Right kidney (tissue), 9 donors: ENCODE measurements at places on chromosomes 4 and X.

DNA sequence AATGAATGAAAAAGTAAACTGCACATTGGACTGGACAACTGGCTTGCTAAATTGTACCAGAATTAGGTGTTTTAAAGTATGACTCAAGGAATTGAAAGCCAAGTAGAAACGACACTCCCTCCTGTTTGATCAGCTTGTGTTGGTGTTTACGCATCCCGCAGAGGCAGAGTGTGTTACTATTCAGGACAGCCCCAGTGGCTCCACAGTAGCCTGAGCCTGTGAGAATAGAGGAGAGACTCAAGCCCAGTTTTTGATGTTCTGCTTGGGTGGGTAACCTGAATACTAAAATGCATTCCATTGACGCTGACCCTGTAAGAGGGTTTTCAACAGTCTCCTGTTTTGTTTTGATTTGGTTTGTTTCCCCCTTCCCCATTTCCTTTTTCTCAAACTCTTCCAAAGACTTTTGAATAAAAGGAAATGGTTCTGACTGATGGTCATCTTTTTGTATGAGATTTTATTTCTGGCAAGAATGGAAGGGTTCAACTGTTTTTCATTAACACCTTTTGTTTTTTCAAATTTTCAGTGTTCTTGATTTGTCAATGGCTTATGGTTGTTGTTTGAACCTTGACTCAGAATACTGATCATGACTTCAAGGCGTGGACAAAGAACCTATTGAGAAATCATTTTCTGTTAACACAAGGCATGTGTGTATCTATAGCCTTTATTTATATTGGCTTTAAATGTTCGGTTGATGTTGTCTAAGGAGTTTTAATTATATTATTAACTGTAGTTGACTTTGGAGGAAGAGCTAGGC lies 10.2 kb downstream of the ADGRL3 start:
- DNase-seq = no peak

DNA sequence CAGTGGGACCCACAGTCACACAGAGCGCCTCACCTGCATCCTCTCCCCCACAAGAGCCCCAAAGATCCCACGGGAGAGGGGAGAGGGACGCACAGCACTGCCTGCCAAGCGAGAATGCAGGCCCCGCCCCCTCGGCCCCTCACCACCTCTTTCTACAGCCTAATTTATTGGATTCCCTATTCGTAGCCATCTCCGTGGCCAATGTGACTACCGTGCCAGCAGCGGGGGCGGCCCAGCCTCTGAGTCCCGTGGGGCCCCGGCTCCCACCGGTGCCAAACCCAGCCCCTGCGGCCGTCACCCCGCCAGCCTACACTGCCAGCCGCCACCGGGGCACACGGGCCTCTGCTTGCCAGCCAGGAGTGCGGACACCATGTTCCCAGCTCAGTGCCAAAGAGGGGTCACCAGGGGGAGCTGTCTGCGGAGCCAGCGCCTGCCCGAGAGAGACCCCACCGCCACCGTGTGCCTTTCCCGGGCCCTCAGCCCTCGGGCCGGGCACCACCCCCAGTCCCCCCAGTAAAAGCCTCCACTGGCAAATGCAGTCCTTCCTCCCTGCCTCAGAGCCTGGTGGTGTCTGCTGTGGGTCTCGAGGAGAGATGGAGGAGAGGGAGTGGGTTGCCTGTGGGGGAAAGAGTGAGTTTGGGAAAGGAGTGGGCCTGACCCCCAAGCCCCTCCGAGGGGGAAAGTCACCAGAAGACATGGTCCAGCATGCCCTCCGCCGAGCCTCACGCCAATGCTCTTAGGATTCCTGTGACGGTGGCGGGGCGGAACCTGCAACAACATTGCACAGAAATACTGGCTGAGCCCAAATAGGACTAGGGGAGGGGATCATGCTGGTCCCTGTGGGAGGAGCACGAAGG lies 19.6 kb upstream of the PLXNB3 start:
- DNase-seq = no peak

DNA sequence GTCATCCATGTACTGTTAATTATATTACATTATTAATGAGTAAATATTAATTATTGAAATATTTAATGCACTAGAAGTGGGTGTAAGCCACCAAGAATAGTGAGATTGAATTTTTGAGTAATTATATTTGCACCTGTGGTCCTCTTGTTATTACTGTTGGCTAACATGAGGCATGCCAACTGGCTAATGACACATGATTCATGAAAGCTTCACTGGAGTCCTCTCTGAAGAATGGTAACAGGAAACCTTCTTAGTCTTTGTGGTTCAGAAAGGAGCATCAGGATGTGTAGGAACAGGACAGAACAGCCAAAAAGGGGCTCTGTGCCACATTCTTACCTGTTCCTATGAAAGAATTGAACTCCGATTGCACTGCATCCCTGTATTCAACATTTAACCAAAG lies 65.2 kb downstream of the SLC4A4 start:
- DNase-seq = no peak

DNA sequence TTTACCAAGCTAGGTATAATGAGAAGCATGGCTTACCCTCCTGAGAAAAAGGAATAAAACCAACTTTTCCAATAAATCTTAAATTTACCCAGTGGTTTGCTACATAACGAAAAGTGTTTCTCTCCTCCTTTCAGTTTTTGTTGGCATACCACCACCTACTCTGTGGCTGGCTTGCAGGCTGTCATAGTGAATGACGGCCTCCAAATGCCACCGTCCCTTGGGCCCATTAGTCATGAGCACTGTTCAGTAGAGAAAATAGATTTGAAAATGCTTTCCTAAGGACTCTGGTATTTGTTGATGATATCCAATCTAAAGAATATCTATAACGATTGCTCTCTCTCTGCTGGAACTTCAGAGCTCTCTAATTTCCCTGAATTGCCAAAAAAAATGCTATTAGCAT lies 488.3 kb downstream of the MAGEE1 start:
- no peak for DNase-seq

GRCh38 chr4:102196221-102196620 lies 149.1 kb downstream of the SLC39A8 start:
- no peak for DNase-seq

DNA sequence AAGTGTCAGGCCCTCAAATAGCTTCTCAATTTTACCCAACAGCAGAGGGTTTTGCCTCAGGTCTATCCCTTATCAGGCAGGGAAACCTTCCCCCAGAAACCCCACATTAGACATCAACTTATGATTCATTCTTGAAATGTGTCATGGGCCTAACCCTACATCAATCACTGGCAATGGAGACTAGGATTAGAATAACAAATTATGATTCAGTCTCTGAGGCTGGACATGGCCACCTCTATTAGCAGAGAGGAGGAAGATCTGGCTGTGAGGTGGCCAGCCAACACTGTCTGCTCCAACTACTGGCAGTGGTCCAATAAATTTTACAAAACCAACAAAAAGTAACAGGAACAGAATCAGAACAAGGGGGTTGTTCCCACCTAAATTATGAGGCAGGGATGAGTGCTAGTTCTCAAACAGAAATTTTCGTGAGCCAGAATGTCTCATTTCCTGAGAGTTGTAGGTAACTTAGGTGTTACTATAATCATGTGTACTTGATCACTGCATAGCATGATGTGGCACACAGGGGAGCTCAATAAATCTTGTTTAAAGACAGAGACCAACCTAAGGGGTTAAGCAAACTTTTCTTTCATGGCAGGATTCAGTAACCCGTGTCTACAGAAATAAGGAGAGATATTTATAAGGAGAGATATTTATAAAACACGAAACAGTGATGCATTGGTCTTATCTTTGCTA lies 126.8 kb downstream of the NFKB1 start:
- DNase-seq = no peak

DNA sequence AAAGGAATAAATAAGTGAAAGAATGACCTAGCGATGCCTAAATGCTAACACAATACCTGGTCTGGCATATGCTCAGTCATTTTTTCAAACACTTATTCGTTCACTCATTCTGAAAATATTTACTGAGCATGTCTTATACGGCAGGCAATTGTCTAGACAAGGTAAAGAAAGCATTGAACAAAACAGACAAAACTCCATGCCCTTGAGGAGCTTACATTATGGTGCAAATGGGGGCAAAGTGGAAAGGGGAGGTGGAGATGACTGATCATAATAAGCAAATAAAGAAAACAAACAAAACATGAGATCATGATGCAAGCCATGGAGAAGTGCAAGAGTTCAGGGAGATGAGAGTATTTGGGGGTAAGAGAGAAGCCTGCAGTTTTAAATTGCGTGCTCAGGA lies 334.6 kb upstream of the PPARGC1A start:
- DNase-seq = no peak

DNA sequence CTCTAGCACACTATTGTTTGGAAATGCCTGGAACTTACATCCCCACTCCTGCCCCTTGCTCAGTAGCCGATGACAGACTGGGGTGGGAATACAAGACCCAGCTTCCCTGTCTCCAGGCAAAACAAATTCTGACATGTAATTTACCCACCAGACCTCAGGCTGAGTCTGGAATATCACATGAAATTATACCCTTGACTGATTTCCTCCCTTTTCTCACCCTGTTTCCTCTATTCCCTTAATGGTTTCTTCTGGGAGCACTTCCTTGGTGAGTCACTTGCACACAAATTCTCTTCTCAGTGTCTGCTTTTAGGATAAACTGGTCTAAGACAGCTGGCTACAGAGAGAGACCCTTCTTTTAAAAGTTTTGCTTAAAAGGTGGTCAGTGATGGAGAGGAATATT lies 65.8 kb upstream of the DIPK2B start:
- DNase-seq = no peak

GRCh38 chr4:164318350-164318749 lies 435.6 kb upstream of the SMIM31 start:
- DNase-seq = no peak

DNA sequence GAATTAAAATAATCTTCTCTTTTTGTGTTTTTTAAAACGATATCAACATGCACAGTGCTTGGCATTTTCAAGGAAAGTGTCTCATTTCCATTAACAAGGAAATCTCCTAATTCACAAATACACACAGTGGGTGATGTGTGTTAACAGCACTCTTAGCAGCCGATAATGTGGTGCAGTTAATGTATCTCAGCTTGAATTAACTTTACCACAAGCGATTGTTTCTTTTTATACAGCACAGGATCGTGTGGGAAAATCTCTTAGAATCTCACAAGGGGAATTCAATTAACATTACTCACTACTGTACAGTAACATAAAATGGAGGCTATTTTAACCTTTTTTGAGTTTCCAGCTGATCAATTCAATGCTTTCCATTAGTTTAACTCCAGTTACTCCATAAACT lies 1841.9 kb downstream of the STIM2 start:
- DNase-seq = no peak

DNA sequence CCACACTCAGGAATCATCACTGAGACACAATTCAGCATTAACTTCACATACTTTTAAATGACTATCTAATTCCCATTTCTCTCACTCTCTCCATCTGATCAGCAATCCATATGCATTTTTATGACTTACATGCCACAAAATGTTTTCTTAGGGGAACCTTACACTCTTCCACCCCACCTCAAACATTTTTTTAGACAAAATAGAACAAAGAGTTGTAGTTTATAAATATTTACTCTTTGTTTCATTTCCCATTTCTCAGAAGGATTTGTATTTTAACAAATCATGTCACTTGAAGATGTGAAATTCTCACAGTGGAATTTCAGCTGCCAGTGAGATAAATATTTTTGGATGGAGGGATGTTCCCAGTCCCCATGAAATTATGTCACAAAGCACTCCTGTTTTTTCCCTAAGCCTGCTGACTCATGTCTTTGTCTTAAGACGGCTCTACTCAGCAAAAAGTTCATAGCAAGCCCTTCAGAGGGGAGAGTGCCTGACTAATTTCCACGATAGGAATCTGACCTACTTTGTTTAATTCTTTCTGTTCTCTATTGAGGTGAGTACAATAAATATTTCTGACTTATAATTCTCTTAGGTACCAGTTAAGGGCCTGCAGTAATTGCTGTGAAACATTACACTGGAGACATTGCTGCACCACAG lies 257.7 kb downstream of the THOC2 start:
- no peak for DNase-seq

- no peak for DNase-seq
Measured at GRCh38 chr4:5128569-5128968, 77.3 kb downstream of the STK32B start.
